Common myeloid progenitor, CD34-positive (primary cell): ENCODE measurements at places on chromosomes 12 and 14.

DNA sequence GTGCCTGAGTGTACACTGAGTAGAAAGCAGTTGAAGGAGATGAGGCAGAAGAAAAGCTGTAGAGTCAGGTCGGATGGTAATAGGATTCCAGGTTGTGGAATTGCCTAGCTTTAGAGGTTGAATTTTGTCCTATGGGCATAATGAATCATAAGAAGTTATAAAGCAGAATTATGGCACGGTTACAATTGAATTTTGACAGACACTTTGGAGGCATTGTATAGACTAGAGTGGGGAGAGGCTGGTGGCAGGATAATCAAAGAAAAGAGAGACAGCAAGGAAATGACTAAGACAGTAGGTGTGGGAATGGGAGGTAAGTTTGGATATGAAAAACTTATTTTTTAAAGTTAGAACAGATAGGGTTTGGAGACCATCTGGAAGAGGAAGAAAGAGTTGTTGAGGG lies 102.6 kb downstream of the NTN4 start:
- no peak for DNase-seq

GRCh38 chr12:5518584-5519365 lies 86.9 kb downstream of the NTF3 start:
- no peak for DNase-seq

DNA sequence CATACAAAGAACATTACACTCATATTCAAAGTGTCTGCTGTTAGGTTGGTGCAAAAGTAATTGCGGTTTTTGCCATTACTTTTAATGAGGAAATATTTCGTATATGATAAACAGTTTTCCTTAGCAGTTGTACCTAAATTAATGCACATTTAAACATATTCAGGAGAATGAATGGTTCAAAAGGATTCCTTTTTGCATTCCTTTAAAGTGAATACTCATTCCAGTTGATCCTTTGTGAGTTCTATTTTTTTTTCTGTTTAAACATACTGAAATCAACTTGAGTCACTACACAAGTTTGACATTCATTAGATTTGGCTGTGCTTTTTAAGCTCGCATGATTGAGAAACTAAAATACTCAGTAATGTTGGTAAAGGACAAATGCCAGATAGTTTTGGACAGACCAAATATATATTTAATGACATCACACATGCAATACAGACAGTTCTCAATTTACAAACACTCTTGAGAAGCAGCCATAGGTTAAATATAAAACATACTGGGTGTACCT lies 13.8 kb upstream of the SLC38A2 start:
- no peak for DNase-seq

DNA sequence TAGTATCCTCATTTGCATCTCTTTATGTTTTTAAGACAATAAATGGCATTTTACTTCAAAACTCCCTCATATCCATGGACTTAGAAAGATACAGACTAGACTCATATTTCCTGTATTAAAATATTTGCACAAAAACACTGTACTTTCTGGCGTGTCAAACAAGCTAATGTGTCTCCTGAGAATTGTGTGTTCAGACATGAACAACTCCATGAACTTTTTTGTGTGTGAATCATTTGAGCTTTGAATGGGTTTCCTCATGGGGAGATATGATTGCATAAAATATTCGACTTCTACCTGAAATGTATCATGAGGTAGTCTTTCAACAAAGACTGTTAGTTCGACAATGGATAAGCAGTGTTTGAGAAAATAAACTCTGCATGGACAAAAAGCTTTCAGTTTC lies 58.8 kb downstream of the TMEM30B start:
- no peak for DNase-seq

DNA sequence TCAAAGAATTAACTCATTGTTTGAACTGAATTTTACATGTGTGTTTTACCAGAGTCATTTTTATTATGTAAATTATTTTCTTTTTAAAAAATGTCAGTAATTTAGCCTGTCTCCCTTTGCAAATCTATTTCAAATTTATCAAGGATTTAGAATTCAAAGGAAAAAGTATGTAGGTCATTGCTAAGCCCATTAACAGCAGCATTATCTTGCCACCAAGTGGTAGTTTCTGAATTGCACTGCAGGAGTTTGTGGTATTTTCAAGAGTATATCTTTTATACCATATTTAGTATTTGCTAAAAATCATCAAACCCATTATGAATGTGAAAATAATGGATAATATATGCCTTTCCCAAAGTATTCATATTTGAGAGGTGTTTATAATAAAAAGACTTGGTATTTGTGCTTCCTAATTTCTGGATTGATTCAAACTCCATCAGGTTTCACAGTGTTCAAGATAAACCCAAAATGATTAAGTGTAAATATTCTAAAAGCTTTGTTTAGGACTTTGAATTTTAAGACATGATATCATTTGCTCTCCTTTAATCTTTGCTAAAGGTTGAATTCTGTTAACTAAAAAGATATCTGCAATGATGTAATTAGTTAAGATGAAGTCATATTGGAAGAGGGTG lies 711.4 kb downstream of the FSCB start:
- DNase-seq: peak; percentile 56

GRCh38 chr14:98695809-98696208 lies 576.2 kb downstream of the BCL11B start:
- DNase-seq: no peak

- no peak for DNase-seq
Measured at GRCh38 chr14:55398679-55399078, 13.0 kb downstream of the ATG14 start.

GRCh38 chr12:130987151-130987931 lies 33.6 kb downstream of the ADGRD1 start:
- DNase-seq: no peak

- no peak for DNase-seq
Measured at GRCh38 chr12:104966677-104967076, 8.6 kb upstream of the SLC41A2 start.

DNA sequence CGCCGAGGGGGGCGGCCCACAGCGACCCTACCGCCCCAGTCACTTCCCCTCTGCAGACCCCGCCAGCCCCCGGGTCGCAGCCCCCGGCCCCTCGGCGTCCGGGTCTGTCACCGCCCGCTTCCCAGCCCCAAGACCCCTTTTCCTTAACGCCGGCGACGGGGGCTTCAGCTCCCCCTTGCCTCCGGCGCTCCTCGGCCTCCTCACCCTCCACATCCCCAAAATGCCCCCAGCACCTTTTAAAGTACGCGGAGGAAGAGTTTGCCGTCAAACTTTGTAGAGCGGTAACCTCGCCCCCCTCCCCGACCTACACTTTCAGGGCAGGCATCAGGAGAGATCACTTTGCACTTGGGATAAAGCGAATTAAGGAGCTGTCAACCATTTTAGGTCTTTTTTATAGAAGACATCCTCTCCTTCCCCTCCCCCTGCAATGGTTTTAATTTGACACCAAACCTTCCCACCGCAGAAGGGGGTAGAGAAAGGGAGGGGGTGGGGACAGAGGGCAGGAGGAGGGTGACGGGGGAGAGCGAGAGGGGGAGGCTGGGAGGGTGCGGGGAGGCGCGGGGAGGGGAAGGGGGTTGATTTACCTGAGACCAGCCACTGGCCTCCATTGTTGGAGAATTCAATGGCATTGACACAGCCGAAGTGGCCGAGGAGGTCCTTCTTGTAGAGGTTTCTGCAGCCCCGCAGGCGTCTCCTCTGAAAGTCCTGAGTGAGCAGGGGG lies 578 bp downstream of the DCAF5 start:
- DNase-seq: peak; percentile 47

DNA sequence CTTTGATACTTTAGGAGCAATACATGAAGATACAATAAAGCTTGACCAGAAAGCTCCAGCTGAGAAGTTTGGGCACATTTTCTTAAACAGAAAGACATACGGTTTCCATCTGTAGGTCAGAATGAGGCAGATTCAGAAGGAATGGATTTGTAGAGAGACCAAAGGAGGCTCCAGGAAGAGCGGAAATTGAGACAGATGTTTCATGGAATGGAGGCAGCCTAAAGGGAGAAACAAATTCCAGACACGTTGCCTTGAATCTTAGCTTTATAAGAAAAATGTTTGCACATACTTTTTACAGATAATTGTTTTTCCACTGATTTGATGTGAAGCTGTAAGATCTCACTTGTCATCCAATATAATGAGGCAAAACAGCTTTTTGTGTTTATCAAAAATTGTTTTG lies 24.8 kb downstream of the EPYC start:
- no peak for DNase-seq

- no peak for DNase-seq
Measured at GRCh38 chr12:126869644-126870043, 1397.3 kb upstream of the TMEM132C start.

- no peak for DNase-seq
Measured at GRCh38 chr12:76189851-76190250, 105.4 kb upstream of the NAP1L1 start.

GRCh38 chr14:104977681-104978653 lies at the start of gene AHNAK2:
Gene AHNAK2 (minus strand): TSS chr14:104978374. CDS start chr14:104978237, 137 bp downstream.
- DNase-seq: peak; percentile 40

- DNase-seq: peak; percentile 26
Measured at GRCh38 chr12:22658214-22658613, 33.2 kb downstream of the ETNK1 start.

DNA sequence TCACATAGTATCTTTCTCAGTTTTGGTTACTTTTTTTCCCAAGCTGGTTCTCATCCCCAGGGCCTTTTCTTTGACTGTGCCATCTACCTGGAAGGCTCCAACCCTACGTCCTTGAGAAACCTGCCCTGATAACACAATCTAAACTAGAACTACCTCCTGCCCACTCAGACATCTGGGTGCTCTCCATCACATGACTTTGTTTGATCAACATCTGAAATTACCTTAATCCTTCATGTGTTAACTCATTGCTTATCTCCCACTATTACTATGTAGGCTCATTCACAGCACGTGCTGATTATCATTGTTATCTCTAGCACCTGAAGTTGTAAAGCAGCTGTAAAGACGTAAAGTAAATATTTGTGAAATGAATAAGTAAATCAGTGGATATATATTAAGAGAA lies 784.0 kb downstream of the TMTC2 start:
- DNase-seq: no peak
